ENCODE measurements at places on chromosomes 5 and 9.

GRCh38 chr5:31604240-31604639 is 34.7 kb upstream of the PDZD2 start:
- no peak for DNase-seq

GRCh38 chr5:142360607-142361120 is 35.8 kb upstream of the SPRY4 start:
- DNase-seq: peak; percentile 94

GRCh38 chr5:113678924-113679575 is 165.6 kb downstream of the YTHDC2 start:
- no peak for DNase-seq

GRCh38 chr9:127463382-127463781 is 12.1 kb downstream of the LRSAM1 start:
- peak; percentile 68 for DNase-seq

DNA sequence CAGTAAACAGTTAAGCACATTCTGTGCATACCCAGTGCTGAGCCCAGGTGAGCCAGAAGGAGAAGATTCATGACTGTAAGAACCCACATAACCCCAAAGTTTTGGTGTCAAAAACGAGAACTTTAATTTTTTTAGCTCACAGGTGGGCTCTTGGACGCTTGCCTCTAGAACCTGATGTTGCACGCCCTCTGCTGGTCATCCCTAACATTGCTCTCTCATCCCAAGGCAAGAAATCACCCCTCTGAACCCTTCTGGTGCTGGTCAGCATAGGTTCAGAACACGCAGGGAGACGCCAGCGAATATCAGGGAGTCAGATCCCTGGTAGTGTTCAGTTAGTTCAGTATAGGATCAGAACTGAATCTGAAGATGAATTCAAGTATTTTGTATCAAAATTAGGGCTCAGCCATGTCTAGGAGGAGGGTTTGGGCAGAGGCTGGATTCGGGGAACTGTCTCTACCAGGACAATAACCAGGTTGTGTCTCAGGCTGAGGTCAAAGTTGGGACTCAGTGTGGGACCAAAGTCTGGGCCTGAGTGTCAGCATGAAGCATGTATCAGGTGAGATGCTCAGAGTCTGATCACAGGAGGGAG is 4.1 kb upstream of the DNAJB5 start:
- DNase-seq: peak; percentile 82

GRCh38 chr9:110443146-110443865 is 105.6 kb upstream of the TXNDC8 start:
- DNase-seq: no peak

- DNase-seq: no peak
These were observed 1.1 kb downstream of the OTP start for GRCh38 chr5:77637170-77637997.

- DNase-seq: peak; percentile 100
These were observed 125.0 kb downstream of the TRIO start for GRCh38 chr5:14267991-14268708.

- no peak for DNase-seq
These were observed 332.4 kb downstream of the CDH18 start for GRCh38 chr5:19655627-19656026.

DNA sequence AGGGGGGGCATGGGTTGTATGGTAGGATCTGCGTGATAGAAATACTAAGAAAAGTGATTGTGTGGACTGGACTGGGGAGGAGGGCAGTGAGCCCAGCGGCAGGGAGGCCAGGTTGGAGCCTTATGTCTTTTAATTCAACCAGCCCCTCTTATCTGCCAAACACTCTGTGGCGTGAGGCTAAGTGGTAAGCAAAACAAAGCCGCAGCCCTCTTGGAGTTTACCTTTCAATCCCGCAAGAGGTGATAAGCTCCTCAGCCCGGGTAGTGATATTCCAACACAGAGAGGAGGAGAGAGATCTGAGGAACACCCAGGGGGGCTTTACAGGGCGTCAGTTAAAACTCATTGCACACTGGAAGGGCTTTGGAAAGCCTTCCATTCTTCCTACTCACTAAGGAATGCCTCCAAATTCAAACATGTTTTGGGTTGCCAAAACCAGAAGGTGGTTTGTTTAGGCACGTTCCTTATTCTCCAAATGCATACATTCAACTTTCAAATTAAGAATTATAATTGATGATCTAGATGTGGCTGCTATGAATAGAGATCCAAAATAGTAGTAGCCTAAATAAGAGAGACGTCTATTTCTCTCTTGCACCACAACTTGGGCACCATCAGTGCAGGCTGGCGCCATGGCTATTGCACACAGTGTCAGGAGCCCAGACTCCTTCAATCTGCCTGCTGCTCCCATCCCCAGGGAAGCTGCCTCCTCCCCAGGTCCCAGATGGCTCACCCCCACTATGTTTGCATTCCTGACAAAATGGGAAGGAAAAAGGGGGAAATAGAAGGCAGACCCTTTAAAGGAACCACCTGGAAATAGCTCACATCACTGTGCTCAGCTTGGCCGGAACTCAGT is 75.1 kb upstream of the FSTL4 start:
- no peak for DNase-seq

DNA sequence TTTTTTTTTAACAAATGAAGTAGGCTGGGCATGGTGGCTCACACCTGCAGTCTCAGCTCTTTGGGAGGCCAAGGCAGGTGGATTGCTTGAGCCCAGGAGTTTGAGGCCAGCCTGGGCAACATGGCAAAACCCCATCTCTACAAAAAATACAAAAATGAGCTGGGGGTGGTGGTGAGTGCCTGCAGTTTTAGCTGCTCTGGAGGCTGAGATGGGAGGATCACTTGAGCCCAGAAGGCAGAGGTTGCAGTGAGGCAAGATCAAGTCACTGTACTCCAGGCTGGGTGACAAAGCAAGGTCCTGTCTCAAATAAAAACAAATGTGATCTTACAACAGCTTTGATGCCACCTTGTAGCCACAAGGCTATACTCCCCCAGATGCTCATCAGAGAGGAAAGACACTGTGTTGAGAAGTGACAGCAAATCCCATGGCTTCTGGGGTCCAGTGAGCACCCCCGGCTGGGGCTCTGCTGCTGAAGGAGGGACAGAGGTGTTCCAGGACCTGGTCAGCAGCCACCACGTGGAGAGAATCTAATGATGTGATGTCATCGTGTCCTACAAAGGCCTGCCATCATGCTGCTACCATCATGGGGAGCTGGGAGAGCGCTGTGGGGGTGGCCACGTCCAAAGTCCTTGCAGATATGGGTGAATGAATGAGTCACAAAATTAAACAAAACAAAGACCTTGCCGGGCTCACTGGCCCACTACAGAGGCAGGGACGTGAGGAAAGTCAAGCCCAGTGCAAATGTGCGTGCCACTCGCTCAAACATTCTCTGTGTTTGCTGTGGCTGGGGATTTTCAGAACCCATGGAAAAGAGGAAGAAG is 60.7 kb downstream of the PRRT1B start:
- no peak for DNase-seq

GRCh38 chr5:68372161-68372560 is 156.6 kb downstream of the PIK3R1 start:
- no peak for DNase-seq

DNA sequence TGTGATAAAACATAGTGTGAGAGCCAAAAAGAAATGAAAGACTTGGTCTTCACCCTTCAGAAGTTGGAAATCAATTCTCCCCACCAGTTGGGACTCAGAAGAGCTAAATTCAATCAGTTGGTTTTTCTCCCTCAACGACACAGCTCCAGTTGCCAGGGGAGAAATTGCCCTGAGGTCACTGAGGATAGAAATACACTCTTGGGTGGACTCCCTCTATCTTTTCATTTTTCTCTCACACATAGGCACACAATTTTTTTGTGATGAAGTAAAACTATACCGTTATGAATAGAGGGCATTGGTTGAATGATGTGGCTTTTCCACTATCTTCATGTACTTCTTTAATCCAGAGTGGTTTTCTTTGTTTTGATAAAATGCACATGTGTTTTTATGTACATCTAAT is 80.2 kb downstream of the ZNF366 start:
- no peak for DNase-seq

GRCh38 chr9:137228968-137229896 is 1.5 kb upstream of the SLC34A3 start:
- no peak for DNase-seq

DNA sequence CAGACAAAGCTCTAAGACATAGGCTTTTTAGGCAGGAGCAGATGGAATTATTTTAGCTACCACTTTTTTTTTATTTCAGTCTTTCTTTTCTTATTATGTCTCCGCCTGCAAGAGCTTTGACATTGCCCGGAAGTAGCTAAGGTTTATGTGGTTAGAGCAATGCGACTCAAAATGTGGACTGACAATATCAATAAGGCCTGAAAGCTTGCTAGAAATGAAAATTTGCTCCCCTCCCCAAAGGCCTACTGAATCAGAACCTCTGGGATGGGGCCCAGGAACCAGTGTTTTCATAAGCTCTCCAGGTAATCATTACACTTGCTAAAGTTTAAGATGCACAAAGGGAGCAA is 81.3 kb downstream of the SUSD1 start:
- DNase-seq: no peak

- DNase-seq: no peak
These were observed 25.7 kb upstream of the RFK start for GRCh38 chr9:76419782-76420380.

- no peak for DNase-seq
These were observed 84.3 kb upstream of the TAF11L2 start for GRCh38 chr5:17413691-17414090.

DNA sequence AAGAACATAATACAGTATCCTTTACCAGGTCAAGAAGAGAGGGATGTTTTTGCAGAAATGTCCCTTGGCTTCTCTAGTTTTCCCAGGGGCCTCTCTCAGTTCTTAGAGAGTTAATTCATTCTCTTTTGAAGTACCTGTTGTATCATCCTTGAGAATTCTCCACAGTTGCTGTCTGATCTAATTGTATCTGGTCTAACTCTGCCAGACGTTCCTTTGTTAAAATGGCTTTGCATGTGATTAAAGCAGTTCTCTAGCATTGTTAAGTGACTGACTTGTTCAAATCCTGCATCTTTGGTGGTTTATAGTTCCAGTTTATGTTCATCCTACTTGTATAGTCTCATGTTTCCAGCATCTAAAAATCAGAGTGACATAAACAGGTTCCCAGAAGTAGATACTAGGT is 65.0 kb downstream of the KIAA1958 start:
- DNase-seq: no peak

GRCh38 chr5:67215519-67216471 is 19.2 kb upstream of the CD180 start:
- peak; percentile 81 for DNase-seq

GRCh38 chr5:75368391-75368790 is 31.4 kb downstream of the HMGCR start:
- DNase-seq: no peak

GRCh38 chr9:88746743-88747398 is 211.9 kb downstream of the NXNL2 start:
- peak; percentile 92 for DNase-seq

- DNase-seq: no peak
These were observed 24.4 kb downstream of the CTXN3 start for GRCh38 chr5:127673117-127673800.

- peak; percentile 84 for DNase-seq
These were observed 3.9 kb downstream of the IL9 start for GRCh38 chr5:135891791-135892190.

DNA sequence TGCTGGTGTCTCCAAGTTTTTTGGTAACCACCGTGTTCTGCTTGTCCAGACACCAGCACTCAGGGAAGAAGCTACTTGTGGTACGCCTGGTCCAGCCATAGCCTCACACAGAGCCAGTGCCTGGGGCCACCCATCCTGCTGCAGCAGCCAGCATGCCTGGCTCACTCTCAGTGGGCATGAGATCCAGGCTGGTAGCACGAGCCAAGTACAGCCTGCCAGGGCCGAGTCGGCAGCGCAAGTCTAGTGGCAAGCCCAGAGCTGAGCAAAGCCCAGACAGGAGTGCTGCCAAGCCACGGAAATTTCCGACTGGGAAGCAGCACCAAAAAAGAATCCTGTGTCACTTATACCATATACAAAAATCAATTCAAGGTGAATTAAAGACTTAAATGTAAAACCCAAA is 36.3 kb upstream of the FBXL17 start:
- no peak for DNase-seq

DNA sequence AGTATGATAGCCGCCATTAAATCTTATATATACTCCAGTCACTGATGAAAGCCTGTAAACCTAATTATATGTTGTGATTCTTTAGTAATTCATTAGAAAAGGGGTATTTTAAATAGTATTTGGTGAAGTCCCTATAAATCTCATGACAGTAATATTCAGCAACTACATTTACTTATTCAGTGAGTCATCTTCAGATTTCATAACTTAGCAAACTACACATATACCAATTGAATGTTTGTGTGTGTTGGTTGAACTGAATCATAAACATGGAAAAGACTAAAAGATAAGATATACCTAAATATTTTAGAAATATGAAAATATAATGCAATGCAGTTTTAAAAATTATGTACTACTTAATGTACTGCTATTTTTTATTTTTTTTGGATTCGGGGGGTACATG is 1050.4 kb downstream of the MAT2B start:
- DNase-seq: no peak

DNA sequence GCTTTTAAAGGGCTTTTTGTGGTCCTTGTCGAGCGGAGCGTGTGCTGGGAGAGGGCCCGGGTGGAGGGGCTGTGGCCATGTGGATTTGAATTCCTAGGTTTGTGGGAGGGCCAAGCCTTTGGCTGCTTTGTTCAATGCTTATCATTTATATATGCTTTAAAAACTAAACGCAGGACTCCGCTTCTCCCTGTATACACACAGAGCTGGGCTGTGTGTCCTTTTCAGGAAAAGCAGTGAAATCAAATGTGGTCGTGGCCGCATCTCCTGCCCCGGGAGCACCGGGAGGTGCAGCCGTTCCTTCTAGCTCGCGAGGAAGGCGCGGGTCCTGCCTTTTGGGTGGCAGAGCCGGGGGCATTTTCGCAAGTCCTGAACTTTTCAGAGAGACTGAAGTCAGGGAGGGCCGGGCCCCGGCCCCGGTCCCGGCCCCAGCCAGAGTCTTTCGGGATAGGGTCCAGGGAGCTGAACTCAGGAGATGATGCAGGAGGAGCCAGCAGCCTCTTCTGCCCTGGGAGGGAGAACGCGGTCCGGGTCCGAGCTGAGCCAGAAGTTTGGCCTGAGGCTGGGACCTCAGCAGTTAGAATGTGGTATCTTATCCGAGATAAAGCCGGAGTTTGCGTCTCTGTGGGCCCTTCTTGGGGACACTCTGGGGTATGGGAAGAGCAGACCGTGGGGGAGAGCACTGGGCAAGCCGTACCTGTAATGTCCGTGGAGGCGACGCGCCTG is 158.8 kb downstream of the C9orf152 start:
- DNase-seq: peak; percentile 69

DNA sequence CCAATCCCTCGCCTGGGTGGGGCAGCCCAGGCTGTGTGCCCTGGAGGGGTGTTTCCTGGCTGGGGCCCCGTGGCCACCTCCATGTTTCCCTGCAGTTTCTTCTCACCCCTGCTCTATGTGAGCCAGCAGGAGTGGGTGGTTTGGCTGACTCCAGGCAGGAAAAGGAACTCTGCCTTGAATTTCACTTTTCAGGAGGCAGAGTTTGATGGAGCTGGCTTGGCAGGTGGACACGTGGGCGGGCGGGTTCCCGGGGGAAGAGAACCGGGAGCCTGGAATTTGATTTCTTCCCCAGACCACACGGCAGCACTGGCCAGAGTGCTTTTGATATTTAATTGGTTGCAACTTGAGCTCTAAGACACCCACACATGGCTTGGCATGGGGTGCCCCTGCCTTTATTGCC is 119.8 kb upstream of the PANK3 start:
- DNase-seq: no peak

All from islet precursor cell (in vitro differentiated cells).